ENCODE measurements at places on chromosomes 3 and 15.
A peak's percentile ranks its signal among the peaks of the same experiment; 100 is the strongest.

- DNase-seq = peak; percentile 57
Observed at GRCh38 chr3:15557511-15557946, 36.0 kb upstream of the COLQ start.

GRCh38 chr3:1232276-1232675, 139.5 kb downstream of the CNTN6 start:
- DNase-seq = no peak

- DNase-seq = peak; percentile 38
Observed at GRCh38 chr15:85854345-85855097, 59.8 kb upstream of the KLHL25 start.

- DNase-seq = no peak
Observed at GRCh38 chr3:196225086-196225485, 8.8 kb downstream of the SLC51A start.

DNA sequence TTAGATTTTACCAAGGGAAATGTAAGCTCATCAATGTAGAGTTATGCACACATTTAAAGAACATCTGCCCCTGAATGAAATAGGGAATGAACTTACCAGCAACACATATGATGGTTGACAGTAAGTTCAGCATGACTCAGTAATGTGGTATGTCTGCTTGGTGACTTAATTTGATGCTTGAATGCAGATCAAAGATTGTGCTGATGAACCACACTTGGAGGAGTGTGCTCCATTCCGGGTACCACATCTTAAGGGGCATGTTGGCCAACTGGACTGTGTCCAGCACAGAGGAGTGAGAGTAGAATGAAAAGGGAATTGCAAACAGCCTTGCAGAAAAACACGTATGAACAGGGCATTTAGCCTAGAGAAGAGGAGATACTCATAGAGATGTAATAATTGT, 171.0 kb upstream of the RARB start:
- DNase-seq = no peak

GRCh38 chr3:149902498-149903139, 68.1 kb downstream of the PFN2 start:
- DNase-seq = no peak

- DNase-seq = no peak
Observed at GRCh38 chr15:42879443-42879842, 41.1 kb downstream of the TTBK2 start.

- no peak for DNase-seq
Observed at GRCh38 chr15:58463815-58464650, 32.2 kb downstream of the LIPC start.

DNA sequence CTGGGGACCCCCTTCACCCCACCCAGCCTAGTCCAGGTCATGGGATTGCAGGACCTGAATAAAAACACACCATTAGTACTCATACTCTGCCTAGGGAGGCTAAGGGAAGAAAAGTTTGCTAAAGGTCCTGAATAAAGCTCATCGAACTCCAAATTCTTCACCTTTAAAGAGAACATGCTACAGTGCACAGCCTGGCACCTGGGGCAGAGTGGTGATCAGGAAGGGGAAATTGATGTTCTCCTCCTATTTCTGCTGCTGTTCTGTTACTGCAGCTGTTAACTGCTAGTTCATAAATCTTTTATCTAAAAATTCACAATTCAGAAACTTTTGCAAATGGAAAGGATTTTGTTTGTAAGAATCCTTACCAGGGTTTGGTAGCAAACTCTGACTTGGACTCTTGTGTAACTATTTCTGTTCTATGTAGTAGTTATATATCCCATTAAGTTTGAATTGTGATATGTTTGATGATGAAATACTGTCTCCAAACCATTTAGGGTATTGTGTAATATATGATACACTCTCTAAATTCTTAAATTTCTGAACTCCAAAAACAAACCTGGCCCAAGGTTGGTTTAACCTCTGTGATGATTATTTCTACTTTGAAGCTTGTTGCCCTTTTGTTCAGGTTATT, 27.9 kb downstream of the MCTP2 start:
- no peak for DNase-seq

- no peak for DNase-seq
Observed at GRCh38 chr3:90128391-90128790, 1021.0 kb downstream of the EPHA3 start.

DNA sequence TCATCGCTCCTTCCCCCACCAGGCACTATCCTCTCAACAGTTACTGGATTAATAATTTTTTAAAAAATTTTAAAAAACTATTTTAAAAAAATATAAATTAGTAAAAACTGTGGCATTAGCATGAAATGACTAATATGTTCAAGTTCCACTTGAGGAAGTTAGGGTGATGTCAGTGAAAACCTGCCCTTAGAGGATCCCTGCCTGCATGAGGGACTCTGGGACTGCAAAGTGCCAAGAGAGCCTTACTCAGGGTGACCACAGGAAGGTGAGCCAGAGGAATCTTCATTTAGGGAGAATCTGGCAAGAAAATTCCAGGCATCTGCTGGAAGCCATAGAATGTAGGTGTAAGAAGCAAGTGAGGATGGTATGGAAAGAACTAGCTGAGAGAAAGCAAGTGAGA, 157.7 kb upstream of the BCL6 start:
- DNase-seq = no peak

DNA sequence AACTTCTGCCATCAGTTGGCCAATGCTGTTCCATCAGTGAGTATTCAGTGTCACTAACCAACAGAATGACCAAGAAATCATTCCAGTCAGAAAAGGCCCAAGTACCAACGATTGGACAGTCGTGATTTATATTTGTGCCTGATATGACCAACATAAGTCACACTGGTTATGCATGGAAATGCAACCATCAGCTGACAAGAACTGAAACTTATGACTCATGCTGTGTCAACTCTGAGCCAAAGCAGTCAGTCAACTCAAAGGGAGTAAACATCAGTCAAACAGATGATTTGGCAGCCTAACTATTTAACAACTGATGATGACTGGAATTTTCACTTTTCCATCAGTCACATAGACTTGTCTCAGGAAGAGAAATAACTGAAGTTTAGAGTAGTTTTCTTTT, 142.4 kb downstream of the ANXA2 start:
- peak; percentile 26 for DNase-seq

DNA sequence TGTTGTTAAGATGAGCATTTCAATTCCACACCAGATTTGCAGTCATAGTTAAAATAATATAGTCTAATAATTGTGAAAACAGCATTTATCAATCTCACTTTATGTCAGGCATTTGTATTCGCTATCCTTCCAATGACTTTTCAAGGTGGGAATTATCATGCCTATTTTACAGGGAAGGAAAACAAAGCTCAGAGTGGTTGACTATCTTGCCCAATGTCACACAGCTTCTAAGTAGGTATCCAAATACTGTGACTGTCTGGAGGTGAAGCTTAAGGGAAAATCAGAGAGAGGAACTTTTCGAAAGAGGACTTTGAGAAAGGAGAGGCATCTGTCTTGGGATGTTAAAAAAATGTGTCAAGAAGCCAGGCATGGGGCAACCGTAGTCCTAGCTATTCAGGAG, 443.1 kb downstream of the FOXP1 start:
- no peak for DNase-seq

DNA sequence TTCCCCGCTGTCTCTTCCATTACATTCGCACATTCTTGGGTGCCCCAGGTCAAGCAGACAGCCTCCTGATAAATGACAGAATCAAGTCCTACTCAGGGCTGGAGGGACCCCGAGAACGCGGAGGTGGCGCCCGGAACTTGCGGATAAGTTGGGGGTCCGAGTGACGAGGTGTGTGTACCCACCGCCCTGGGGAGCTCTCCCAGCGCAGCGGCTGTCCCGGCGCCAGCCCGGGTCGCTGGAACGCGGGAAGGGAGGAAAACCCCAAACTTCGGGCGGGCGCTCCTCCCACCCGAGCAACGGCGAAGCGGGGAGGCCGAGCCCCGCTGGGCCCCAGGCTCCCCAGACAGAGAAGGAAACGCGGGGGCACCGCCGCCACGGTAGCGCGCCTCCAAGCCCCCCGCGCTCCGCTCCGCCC, 550 bp downstream of the CLN6 start:
- DNase-seq = no peak

DNA sequence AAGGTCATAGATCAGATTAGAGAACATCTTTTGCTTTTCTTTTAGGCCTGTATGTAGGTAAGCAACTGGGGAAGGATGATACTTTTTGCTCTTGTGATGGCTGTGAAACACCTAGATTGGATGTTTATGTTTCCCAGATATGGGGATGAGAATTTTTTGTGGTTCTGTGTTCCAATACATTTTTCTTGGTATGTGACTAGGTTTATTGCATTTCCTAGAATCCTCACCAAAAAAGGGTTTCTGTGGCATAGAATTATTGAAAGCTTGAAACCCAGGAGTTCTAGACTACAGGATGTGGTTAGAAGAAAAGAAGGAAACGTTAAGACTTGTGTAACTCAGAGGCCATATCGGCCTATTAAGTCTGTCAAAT, 25.8 kb downstream of the OXNAD1 start:
- DNase-seq = no peak

- DNase-seq = no peak
Observed at GRCh38 chr3:134373271-134374104, 759 bp downstream of the AMOTL2 start.

- DNase-seq = no peak
Observed at GRCh38 chr3:18344306-18345014, 80.7 kb downstream of the SATB1 start.

- DNase-seq = no peak
Observed at GRCh38 chr3:178451799-178452198, 84.4 kb upstream of the KCNMB2 start.

DNA sequence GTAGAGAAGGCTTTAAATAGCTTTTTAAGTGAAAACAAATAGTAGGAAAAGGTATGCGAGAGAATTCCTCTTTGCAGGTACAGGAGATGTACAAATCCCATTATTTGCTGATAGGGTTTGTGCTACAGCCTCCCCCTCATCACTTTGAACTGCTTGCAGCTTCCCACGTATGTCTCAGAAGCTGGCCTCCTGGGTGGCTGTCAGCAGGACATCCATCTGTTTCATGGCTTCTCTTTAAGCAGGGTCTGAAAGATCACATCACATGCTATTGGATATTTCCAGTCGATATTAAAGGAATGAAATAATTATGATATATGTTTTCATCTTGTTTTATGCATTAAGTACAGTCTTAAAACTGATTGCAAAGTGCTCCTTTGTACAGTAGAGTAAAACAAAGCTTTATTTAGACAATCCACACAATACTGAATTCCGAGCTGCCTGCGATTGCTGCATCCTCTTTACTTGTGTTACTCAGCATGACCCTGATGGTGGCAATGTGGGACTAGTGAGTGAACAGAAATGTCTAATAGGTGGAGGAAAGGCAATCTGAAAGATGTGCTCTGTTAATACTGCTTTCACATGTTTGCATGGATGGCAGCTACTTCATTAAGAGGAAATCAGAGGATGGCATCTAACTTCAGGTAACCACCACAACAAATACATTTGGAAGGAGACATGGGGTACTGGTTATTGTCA, 930.6 kb upstream of the SEMA6D start:
- no peak for DNase-seq

DNA sequence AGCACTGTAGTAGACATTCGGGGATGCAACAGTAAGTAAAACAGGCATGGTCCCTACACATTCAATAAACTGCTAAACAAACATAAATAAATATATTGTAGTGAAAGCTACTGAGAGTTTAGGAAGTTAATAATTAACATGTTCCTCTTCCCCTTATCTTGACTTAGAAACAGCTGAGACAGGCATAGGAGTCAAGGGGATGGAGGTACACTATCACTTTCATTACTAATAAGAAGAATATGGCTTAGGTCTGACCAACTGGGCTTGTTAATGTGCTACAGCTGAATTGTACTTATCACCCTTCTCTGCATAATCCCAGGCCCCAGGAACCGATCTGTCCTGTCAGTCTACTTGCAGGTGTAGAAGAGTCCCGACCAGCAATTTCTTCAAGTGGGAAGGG, 116.3 kb upstream of the DAZL start:
- no peak for DNase-seq

DNA sequence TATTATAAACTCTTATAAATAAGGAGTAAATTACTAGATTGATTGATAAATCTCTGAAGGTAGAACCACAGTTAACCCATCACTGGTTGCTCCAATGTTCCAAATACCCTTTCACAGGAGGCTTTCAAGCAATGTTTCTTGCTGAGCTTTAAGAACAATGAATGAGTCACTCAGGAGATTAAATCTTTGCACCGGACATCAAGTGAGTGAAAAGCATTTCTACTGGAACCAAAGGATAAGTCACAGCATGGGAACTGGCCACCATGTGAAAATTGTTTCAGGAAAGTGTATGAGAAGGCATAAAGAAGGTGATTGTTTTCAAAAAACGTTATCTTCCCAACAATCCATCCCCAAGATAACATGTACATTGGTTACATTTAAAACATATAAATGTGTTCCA, 90.6 kb downstream of the CNTN3 start:
- no peak for DNase-seq

- DNase-seq = no peak
Observed at GRCh38 chr3:58068122-58068809, 60.0 kb downstream of the FLNB start.

GRCh38 chr3:41907330-41908073, 54.4 kb downstream of the ULK4 start:
- DNase-seq = no peak

DNA sequence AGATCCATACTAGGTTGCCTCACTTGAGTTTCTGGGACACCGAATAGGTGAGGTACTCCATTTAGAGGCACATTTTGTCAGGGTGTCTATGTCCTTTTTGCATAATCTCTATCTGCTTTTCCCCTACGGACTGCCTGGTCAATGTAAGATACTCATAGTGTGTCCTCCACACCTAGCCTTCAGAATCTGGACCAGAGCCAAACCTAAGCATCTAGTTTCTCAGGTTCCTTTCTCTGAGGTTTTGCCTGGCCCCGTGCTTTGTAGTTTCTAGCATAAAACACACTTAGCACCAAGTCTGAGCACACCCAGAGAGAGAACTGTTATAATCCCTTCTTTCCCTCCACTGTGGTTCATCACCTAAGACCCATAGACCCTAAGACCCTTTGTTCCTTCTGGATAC, 105.9 kb upstream of the MLF1 start:
- DNase-seq = no peak

GRCh38 chr3:57729334-57730045, 26.6 kb upstream of the SLMAP start:
- DNase-seq = no peak

GRCh38 chr3:45223889-45224727, 2.0 kb downstream of the TMEM158 start:
- DNase-seq = peak; percentile 14

DNA sequence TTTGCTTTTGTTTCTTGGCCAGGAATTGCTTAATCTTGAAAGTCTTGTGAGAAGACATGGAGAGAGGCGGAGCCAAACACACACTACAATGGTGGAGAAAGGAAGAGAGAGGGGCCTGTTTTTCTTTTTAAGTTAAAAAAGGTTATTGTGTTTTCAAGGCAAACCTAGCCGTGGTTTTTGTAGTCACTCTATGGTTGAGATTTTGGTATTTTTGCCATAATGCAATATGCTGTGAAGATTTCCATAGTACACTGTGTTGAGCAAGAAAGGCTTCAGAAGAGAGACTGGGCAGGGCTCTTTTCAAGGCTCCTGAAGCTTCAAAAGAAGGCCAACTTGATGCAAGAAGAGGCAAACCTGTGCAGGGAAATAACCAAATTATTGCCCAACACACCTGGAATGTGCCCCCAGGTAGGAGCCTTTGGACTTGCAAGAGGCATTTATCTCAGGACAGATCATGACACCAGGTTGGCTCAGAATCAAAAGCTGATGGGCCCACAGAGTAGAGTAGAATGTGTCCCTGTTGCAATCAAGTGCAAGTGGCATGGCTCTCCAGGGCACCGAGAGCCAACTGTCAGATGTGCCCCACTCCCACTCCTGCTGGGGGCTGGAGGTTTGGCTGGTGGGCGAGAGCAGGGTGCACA, 22.1 kb downstream of the AMOTL2 start:
- DNase-seq = no peak

Measured in activated naive CD4-positive, alpha-beta T cell treated with Interleukin-2 at 50 U/mL for 16 hours (primary cell).